ENCODE measurements at places on chromosomes 16 and 17.

GRCh38 chr17:45906927-45907622 lies 12.7 kb downstream of the MAPT start:
- no peak for DNase-seq

DNA sequence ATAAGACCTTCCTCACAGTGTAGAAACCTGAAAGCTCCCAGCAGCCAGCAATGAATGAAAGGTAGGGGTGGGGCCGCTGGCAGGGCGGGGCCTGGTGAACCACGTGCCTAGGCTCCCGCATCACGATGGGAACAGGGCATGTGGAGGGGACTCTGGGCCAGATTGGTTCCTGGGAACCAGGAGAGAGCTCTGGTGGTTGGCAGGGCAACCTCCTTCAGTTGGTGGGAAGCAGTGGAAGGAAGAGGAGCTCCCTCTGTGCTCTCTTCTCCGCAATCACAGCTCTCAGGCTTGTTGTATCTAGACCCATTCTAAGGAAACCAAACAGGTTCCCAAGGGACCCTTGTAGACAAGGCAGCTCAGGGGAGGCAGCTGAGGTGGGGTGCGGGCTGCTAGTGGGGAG lies 10.5 kb downstream of the GGA2 start:
- DNase-seq, result no peak

GRCh38 chr17:55298111-55298730 lies 33.5 kb downstream of the HLF start:
- no peak for DNase-seq

DNA sequence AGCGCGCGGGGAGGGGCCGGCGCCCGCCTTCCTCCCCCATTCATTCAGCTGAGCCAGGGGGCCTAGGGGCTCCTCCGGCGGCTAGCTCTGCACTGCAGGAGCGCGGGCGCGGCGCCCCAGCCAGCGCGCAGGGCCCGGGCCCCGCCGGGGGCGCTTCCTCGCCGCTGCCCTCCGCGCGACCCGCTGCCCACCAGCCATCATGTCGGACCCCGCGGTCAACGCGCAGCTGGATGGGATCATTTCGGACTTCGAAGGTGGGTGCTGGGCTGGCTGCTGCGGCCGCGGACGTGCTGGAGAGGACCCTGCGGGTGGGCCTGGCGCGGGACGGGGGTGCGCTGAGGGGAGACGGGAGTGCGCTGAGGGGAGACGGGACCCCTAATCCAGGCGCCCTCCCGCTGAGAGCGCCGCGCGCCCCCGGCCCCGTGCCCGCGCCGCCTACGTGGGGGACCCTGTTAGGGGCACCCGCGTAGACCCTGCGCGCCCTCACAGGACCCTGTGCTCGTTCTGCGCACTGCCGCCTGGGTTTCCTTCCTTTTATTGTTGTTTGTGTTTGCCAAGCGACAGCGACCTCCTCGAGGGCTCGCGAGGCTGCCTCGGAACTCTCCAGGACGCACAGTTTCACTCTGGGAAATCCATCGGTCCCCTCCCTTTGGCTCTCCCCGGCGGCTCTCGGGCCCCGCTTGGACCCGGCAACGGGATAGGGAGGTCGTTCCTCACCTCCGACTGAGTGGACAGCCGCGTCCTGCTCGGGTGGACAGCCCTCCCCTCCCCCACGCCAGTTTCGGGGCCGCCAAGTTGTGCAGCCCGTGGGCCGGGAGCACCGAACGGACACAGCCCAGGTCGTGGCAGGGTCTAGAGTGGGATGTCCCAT lies 232.8 kb downstream of the SEC14L1 start:
- no peak for DNase-seq
